ENCODE measurements at places on chromosomes 7 and 10. TPM values are rescaled to one million over a fixed set of nuclear protein-coding genes. Genes with fewer than 3 reads are reported as not detected.

The C10orf53 gene
- polyA plus RNA-seq: not detected

- no peak for DNase-seq
These were observed 49.0 kb upstream of the WNT16 start for GRCh38 chr7:121279822-121280221.

DNA sequence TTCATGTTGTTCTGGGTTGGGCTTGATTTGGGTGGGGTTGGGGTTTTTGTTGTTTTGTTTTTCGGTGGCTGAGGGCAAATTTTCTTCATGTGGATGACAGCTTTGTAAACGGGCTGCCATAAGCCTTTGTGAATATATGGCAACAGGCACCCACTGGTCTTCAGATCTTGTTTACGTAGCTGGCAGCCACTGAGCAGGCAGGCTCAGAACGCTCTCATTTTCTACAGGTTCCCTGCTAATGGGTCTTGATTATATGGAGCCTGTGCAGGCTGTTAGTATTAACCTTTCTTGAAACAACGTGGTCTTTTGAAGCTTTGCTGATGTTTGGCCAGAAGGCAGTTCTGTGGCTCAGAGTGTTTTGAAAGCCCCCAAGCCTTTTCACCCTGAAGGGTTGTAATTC, 199.7 kb downstream of the TNS3 start:
- DNase-seq: no peak

DNA sequence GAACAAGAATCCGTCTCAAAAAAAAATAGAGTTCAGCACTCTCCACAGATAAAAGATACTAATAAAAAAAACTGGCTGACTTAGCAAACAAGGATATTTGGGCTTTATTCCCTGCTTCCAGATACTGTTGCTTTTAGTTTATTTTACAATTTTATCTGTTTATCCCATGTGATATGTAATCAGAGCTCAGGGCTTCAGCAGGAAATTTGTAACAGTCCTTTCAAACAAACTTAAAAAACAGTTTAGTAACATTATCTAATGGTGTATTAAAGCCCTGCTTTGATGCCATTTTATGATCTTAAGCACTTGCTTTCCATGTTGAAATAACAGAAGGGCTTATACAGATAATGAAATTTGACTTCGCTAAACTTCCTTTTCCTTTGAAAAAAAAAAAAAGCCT, 28.1 kb downstream of the DCLRE1A start:
- DNase-seq: no peak

DNA sequence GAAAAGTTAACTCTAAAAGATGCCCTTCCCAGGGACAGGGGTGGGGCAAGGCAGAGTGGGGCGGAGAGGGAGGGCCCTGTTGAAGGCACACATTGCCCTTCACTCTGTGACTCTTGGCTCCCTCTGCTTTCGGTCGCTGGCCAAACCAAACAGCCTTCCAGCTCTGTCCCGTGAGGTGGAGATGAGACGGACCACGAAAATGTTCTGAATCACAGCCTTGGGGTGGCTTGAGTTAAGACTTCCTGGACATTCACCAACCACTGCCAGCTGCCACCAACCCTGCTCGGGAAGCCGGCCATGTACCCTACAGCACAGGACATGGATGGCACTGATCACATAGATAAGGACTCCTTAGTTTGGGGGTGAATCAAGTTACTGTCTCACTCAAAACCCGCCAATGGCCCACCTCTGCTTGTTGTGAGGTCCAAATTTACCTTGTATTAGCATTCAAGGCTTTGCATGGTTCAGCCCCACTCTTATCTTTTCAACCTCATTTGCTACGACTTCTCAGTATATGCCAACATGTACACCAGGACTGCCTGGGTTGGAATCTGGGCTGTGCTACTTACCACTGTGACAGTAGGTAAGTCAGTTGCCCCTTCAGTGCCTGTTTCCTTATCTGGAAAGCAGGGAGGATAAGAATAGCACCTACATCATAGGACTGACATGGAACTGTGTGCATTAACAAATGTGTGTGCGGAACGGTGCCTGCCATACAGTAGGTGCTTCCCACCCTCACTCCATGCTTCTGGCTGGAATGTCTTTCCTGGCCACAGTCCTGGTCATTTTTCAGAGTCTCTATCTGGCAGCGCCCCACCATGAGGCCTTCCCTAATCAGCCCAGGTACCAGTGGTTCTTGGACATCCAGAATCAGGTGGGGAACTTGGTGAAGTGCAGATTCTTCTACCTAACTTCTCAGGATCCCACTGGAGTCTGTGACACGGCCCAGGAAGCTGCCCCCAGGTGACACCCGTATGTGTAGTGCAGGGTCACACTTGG, 28.0 kb downstream of the ITPRIP start:
- no peak for DNase-seq

The SNX10 gene
- polyA plus RNA-seq: 44.0 TPM

- no peak for DNase-seq
These were observed 2.4 kb downstream of the ALOX5 start for GRCh38 chr10:45376371-45376801.

The PTCD1 gene
- 6.9 TPM for polyA plus RNA-seq

The FAM13C gene
- 40.9 TPM for polyA plus RNA-seq

The CFAP46 gene
- polyA plus RNA-seq: 12.2 TPM

GRCh38 chr10:119198438-119198837, 8.9 kb upstream of the GRK5 start:
- no peak for DNase-seq

The CRPPA gene
- polyA plus RNA-seq: 4.6 TPM

DNA sequence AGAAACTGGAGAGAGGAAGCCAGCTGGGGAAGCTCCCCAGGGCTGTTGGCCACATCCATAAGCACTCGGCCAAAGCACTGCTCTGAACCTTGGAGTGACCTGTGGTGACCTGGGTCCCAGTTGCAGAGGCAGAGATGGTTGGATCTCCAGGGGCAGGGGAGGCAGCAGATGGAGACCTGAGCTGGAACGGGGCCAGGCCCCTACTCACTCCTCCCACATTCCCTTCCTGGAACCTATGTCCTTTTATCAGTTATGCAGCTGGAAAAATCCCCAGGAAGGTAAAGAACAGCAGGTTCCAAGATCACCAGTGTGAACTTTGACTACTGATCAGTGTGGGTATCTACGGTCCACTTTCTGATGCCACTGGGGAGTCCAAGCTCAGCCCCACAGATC, 9.6 kb upstream of the PNLIPRP2 start:
- no peak for DNase-seq

- DNase-seq: no peak
These were observed 629 bp upstream of the DNAJC9 start for GRCh38 chr10:73247509-73248258.

The PNLIPRP3 gene
- not detected for polyA plus RNA-seq

DNA sequence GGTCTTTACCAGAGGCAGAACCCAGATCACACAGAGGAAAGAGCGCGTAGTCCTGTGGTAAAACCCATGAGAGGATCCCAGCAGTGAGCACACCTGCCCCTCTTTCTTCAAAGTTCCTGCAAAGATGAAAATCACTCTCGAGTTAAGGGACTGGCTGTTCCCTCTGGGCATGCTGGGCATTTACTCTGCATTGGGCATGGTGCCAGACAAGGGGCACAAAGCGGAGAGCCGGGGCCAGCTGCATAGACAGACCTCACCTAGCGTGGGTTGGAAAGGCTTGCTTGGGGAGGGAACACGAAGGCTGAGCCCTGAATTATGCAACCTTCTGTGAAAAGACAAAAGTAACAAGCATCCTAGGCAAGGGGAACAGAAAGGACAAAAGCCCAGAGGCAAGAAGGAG, 120.0 kb upstream of the TCERG1L start:
- DNase-seq: no peak

The SSC4D gene
- 4.3 TPM for polyA plus RNA-seq

DNA sequence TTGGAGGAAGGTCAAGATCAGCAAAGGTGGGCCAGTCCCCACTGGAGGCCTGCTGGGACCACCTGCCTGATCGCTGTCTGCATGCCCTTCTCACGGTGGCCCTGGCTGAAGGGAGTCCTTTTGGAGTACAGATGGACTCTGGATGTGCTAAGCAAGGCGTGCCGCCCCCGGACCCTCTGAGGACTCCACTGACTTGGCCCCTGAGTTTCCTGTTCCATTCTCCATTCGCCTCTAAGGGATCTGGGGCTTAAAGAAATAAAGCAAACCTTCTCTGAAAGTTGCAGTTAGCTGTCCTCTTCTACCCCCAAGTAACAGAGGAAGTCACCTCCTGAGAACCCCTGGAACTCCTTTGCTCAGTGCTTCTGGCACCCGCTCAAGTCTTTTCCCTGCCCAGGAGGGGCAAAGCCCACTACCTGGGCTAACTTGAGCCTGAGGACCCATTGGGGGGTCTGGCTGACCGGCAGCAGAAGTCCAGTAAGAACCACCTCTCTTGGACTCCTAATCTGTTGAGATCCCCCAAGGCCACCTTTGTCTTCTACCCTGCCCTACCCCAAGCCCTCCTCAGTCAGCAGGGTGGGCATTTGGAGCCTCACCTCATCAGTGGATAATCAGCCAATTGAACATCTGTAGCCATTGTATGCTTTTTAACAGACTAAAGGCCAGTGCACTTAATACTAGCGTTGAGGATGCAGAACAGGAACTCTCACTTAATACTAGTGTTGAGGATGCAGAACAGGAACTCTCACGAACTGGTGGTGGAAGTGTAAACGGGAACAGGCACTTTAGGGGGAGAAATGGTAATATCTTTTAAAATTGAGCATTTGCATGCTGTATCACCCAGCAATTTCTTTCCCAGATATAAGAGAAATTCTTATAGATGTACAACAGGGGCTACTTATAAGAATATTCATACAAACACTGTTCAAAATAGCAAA, 2.2 kb downstream of the TBATA start:
- DNase-seq: no peak

The SHOC2 gene
- polyA plus RNA-seq: 52.4 TPM

DNA sequence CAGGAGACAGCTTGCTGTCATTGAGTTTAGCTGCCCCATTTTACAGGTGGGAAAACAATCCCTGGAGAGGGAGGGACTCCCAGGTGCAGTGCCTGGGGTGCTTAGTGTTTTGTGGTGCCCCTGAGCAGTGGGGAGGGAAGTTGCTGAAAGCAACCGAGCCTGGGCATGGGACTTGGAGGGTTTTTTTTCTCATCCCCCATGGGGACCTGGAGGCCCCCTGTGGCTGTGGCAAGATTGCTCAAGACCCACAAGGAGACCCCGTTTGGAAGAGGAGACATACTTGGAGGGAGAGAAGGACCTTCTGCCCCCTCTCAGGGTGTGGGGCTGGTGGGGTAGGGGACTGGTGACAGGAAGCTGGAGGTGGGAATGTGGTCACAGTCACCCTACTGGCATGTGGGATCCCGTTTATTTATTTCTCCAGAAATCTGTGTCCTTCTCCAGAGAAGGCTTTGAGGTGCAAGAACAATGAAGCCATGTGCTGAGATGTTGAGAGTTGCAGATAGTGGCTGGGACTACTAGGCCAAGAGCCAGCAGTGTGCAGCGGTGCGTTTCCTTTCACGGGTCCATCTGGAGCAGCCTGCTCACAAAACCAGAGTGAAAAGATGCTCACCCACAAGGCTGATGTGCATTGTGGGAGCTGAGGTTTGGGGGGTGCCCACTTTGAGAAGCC, 21.5 kb downstream of the ZMIZ1 start:
- DNase-seq: peak; percentile 84

DNA sequence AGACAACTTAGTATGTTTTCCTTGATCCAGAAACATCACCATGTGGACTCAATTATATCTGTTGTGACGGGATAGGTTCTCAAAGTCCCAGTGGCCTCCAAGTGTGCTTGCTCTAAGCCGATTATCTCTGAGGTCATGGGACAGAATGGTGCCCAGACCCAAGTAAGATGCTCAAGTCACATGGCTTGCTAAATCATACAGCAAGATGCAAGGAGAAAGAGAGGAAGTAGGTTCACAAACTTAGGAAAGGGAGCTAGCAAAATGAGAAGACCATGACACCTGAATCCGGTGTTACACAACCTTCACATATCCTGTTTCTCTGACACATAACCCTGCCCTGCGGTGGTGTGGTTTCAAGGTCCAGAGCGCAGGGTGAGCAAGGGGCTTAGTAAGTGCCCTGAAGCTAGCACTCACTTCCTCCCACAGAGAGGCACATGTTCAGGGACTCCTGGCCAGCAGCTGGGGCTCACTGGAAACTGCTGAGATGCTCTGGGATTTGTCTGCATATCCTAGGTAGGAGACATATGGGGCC, 590.9 kb upstream of the ANKRD30A start:
- DNase-seq: no peak

GRCh38 chr7:23369695-23370404, 70.7 kb downstream of the MALSU1 start:
- no peak for DNase-seq

The ZCCHC24 gene
- 66.5 TPM for polyA plus RNA-seq

DNA sequence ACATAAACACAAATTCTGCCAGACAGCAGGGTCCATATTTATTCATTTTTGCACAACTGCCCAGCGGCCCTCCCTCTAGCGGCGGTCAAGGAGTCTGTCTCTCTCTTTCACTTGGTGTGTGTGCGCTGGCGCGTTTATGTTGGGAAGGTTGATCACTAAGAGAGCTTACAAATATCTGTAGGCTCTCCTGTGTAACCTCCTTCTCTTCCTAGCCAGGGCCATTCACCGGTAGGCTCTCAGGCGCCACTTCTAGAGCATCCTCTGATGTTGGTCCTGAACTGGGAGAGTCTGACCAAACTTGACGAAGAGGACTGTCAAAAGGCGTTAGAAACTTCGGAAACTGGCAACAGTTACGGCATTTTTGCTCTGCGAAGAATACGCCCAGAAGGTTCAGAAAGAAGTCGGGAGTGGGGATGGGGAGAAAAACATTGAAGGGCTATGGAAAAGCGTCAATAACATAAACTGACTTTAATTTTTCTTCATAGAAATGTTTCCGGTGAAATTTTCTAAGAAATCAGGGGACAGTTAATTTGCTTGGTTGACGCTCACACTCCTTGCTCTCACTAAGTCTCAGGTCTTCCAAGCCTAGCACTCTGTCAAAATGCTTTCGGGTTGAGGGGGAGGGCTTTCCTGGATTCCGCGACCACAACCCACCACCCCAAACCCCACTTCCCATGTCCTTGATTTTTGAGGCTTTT, 731.1 kb downstream of the ZWINT start:
- DNase-seq: peak; percentile 41

The NT5C3A gene
- 47.1 TPM for polyA plus RNA-seq

DNA sequence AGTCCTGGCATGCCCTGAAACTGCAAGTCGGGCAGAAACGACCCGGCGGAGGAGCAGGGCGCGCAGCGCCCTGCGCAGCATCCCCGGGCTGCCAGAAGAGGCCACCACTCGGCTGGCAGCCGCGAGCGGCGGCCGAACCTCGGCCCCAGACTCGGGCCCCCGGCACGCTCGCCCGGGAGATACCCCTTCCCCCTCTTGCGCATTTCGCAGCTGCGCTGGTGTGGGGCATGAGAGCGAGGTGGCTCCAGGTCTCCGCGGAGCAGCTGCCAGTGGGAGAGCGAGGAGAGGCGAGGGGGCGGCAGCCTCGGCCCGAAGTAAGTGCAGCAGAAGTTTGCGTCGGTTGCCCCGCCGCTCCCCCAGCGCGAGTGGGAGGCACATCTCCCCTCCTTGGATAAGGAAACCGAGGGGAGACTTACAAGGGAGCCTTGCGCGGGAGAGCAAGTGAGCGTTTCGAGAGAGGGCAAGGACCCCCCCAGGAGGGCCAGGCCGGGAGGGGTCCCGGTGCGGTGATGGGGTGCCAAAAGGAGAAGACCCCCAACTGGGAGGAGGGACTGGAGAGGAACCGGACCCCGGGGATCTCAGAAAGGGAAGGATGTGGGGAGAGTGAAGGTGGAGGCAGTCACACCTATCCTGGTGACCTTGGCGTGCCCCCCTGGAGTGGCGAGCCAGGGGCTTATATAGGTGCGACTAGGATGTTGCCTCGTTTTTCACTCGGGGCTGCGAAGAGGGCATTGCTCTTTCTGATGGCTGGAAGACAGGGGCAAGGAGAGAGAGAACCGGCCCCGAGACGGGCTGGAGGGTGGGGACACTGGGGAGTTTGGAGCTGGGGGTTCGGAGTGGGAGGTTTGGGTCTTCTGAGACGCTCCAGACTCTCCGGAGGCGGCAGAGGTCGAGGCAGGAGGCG, 256.3 kb downstream of the OTUD1 start:
- no peak for DNase-seq

GRCh38 chr7:125934539-125934938, 1004.9 kb upstream of the POT1 start:
- no peak for DNase-seq
